ENCODE measurements at places on chromosomes 13 and 19. TPM values are rescaled to one million over a fixed set of nuclear protein-coding genes. Genes with fewer than 3 reads are reported as not detected.

GIPC3 gene
- 1.4 TPM for total RNA-seq

SOX1 gene
- total RNA-seq: not detected

GSK3A gene
- 8.9 TPM for total RNA-seq

UHRF1 gene
- 27.1 TPM for total RNA-seq

STOML3 gene
- total RNA-seq: not detected

ZNF471 gene
- 0.90 TPM for total RNA-seq

KRTDAP gene
- total RNA-seq: not detected

CD209 gene
- under 0.01 TPM for total RNA-seq

KIR2DL3 gene
- total RNA-seq: not detected

LRRC4B gene
- not detected for total RNA-seq

JSRP1 gene
- total RNA-seq: not detected

ZNF90 gene
- 0.63 TPM for total RNA-seq

KLC3 gene
- 0.25 TPM for total RNA-seq

HSD17B14 gene
- 4.2 TPM for total RNA-seq

GRIN2D gene
- 0.13 TPM for total RNA-seq

FUT3 gene
- not detected for total RNA-seq

VSIG10L gene
- total RNA-seq: 0.13 TPM

ZGLP1 gene
- 0.13 TPM for total RNA-seq

CABP5 gene
- not detected for total RNA-seq

CYP4F8 gene
- total RNA-seq: not detected

CADM4 gene
- total RNA-seq: 22.9 TPM

UTP14C gene
- 8.6 TPM for total RNA-seq

CCDC70 gene
- total RNA-seq: not detected

LSR gene
- total RNA-seq: 0.25 TPM

IGFL1 gene
- total RNA-seq: not detected

CYP2A6 gene
- not detected for total RNA-seq

ZNF835 gene
- total RNA-seq: 0.51 TPM

SRRM5 gene
- not detected for total RNA-seq

CD70 gene
- not detected for total RNA-seq

ZNF284 gene
- total RNA-seq: 2.4 TPM

ZNF253 gene
- 2.4 TPM for total RNA-seq

ZNF83 gene
- total RNA-seq: 23.9 TPM

LGALS14 gene
- not detected for total RNA-seq

CIRBP gene
- 189 TPM for total RNA-seq

NDUFA11 gene
- 246 TPM for total RNA-seq

ZNF324B gene
- total RNA-seq: 6.0 TPM

SPTBN4 gene
- under 0.01 TPM for total RNA-seq

PRR12 gene
- total RNA-seq: 2.9 TPM

CYP4F2 gene
- not detected for total RNA-seq

MIPEP gene
- total RNA-seq: 9.4 TPM

ZNF793 gene
- 0.39 TPM for total RNA-seq

ZNF534 gene
- total RNA-seq: not detected

DPF1 gene
- total RNA-seq: 0.26 TPM

ATP1A3 gene
- under 0.01 TPM for total RNA-seq

PCP2 gene
- not detected for total RNA-seq

NXNL1 gene
- not detected for total RNA-seq

FFAR2 gene
- not detected for total RNA-seq

GZMM gene
- total RNA-seq: not detected

PROSER3 gene
- total RNA-seq: 1.3 TPM

PTGIR gene
- not detected for total RNA-seq

QPCTL gene
- total RNA-seq: 11.7 TPM

YJEFN3 gene
- 0.25 TPM for total RNA-seq

PSG3 gene
- 0.13 TPM for total RNA-seq

ZNF575 gene
- under 0.01 TPM for total RNA-seq

HIPK4 gene
- total RNA-seq: under 0.01 TPM

LIN7B gene
- total RNA-seq: 1.4 TPM

ABHD13 gene
- total RNA-seq: 7.7 TPM
